Fibroblast of skin of left quadriceps (primary cell): ENCODE measurements at places on chromosomes 6 and 20.

- no peak for DNase-seq
These were observed 728 bp downstream of the PSMA7 start for GRCh38 chr20:62142252-62143080.

DNA sequence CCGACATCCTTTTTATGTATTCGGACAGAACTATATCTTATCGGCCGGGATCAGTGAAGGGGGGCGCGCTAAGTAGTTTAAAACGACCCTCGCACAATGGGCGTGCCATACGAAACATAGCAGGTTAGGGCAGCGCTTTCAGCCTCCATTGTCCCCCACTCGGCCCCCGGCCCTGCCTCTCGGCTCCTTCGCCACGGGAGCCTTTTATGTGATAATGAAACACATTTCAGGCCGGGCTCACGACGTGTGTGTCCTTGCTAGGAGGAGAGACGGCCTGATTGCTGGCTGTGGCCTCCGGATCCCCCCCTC is 5.3 kb downstream of the FOXA2 start:
- no peak for DNase-seq

DNA sequence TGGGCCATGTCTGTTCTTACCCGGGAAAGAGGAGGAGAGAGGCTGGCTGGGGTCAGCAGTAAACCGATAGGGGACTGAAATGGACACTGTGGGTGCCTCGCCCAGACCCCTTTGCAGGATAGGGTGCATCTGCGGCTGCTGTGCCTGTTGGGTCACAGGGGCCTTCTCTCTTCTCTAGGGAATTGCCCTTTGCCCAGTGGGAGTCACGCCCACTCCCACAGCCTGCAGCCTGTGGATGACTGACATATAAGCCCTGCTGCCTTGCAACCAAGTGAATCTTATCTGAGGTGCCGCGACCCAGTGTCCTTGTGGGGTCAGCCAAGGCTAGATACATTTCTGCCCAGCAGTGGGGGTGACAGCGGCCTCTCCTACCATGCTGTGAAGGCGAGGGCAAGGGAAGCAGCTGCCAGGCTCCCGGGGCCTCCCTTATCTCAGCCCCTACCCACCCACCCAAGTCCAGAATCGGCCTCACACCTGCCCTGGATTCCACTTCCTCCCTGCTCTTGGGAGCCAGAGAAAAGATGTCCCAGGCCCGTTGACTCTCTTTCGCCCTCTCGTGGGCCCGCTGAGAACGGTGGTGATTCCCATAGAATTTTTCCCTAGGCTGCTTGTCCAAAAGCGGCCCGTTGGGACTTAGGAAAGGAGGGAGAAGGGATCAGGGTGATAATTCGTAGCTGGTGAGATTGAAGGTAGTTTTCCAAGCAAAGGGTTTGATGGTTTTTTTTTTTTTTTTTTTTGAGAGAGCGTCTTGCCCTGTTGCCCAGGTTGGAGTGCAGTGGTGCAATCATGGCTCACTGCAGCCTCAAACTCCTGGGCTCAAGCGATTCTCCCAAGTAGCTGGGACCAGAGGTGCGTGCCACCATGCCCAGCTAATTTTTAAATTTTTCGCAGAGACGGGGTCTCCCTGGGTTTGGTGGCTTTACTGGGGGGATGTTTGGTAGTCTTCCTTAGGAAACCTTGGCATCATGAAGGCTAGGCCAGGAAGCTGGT is 76.4 kb upstream of the RNF24 start:
- no peak for DNase-seq

DNA sequence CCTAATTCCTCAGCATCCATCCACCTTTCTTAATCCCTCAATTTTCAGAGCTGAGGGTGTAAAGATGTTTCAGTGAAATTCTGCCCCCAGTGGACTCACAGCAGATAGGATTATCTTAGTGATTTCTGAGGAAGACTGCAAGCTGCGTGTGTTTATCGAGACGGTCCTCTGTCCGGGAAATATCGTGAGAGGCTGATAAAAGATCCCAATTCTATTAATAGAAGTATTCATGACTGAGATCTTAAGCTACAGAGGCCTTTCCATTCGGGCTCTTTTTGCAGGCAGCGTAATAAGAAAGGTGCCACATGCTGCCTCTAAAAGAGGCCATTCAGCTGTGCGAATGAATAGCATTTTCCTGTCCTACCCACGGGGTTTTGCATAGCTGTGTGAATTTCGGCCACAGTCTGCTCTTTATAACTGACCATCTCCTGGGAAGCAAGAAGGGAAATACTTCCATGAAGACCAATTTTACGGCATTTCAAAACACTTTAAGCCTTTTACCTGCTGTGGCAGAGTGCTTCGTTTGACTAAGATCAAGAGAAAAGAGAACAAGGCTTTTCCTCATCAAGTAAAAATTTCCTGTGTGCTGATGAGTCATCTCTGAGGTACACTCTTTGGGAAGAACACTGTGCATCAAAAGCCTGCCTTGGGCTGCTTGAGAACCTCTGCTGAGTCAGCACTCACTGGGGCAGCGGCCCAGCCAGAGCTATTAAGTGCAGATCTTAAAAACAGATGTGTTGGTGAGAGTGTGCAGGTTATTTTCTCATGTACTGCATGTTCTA is 208.8 kb downstream of the ARHGAP18 start:
- peak; percentile 91 for DNase-seq

DNA sequence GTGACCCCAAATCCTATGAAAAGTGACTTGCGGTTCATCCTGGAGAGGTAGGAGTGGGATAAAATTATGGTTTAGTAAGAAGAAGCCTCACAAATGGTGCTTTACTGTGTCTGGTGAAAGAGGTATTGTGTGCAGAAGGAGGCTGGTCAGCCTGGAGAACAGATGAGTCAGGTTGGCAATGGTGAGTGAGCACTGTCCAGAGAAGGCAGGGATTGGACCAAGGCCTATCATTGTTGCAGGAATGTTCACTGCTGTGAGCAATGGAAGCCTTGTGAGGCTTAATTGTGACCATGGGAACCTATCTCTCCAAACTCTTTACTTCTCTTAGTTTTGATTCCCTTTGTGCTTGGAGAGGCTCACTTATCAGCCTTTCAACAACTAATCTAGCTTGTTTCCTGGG is 89.0 kb upstream of the KCNK16 start:
- no peak for DNase-seq

GRCh38 chr6:139556532-139556931 is 182.1 kb upstream of the CITED2 start:
- DNase-seq: no peak

DNA sequence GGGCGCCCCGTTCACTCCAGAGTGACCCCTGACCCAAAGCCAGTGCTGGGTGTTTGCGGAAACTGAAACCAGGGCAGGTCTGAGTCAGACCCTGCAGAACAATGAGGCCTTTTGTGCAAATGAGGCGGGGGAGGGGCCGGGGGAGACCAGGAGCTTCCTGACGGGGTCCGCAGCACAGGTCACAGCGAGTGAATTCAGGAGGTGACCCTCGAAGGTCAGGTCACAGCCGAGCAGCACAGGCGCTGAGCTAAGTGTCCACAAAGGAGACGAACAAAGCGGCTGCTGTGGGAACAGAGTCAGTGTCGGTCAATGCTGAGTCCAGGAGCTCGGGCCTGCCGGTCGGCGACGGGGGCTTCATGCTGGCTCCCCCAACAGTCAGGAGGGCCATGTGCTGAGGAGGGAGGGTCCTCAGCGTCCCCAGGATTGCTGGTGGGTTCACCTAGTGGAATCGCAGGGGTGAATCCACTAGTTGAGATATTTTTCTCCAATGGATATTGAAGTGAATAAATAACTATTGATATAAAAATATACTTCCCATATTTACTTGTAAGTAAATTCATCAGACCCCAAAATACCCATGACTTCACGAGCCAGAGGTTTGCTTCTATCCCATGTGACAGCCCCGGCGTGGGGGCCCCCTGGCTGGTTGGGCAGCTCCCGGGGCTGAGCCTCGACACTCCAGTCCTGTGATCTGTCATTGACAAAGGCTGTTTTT is 188.4 kb upstream of the SULF2 start:
- DNase-seq: no peak
